Hindlimb muscle (tissue), 1 donor: ENCODE measurements at places on chromosomes 13 and 19.

DNA sequence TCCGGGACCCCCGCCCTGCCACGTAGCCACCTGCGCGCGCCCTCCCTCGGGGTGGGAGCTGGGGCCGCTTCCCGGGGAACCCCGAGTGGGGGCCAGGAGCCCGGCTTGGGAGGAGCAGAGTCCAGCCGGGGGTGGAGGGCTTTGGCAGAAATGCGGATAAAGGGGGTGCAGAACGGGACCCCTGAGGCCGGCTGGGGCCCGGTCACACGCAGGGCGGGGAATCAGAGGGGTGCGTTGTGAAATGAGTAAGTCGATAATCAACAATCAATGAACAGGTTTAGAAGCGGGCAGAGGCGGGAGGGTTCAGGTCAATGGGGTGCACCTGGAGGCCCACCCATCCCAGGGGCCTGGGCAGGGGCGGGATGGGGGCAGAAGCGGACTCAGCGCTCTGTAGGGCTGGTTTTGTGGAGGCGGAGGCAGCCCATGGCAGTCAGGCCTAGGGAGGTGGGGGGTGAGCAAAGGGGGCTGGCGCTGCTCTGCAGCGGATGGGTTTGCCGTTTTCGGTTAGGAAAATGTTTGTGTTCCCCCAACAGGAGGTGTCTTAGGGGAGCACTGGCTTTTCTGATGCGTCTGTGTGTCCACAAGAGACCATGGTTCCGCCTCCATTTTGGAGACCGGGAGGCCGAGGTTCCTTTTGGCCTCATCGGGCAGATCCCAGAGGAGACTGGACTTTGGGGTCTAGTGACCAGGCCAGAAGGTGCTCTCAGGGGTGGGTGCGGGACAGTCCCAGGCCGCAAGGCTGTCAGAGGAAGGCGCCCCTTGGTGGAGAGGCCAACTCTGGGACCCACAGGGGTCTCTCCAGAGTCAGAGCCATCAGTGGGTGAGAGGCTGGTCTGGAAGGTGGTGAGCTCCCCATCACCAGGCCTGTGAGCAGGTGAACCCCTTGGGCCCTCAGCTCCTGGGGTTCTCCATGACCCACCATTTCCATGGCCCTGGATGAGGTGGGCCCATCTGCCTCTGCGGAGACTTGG is 683 bp upstream of the DIRAS1 start:
- no peak for DNase-seq

DNA sequence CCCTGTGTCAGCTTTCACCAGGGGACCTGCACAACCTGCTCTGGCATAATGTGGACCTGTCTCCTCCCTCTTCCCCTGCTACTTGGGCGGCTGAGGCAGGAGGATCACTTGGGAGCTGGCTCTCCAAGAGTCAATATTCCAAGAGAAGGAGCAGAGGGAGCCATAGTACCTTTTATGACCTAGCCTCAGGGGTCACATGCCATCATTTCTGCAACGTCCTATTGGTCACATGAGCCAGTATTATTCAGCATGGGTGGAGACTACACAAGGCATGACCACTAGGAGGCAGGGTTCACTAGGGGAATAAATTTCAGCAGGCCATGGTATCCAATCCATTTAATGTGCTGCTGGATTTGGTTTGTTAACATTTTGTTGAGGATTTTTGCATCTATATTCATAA is 12.0 kb upstream of the SHFL start:
- no peak for DNase-seq

DNA sequence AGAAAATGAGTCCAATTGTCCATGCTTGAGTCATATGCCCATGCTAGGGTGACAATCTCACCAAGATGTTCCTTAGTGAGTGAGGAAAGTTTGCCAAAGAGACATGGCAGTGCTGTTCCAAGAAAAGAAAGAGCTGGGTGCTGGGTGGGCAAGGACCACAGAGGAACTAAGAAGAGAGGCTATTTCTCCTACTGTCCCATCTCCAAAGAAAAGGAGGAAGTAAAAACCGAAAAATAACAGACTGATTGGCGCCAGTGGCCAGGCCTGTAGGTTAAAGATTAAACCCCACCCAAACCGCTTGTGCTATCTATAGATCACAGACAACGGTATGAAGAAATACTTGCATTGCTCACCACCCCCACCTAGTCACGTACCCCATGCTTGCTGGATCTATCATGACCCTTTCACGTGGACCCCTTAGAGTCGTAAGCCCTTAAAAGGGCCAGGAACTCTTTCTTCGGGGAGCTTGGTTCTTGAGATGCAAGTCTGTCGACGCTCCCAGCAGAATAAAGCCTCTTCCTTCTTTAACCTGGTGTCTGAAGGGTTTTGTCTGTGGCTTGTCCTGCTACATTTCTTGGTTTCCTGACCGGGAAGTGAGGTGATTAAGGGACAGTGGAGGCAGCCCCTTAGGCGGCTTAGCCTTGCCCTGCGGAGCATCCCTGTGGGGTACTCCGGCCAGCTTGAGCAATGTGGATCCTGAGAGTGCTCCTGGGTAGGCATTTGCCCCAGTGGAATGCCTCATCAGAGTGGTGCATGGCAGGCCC is 606.5 kb downstream of the UQCRFS1 start:
- no peak for DNase-seq

DNA sequence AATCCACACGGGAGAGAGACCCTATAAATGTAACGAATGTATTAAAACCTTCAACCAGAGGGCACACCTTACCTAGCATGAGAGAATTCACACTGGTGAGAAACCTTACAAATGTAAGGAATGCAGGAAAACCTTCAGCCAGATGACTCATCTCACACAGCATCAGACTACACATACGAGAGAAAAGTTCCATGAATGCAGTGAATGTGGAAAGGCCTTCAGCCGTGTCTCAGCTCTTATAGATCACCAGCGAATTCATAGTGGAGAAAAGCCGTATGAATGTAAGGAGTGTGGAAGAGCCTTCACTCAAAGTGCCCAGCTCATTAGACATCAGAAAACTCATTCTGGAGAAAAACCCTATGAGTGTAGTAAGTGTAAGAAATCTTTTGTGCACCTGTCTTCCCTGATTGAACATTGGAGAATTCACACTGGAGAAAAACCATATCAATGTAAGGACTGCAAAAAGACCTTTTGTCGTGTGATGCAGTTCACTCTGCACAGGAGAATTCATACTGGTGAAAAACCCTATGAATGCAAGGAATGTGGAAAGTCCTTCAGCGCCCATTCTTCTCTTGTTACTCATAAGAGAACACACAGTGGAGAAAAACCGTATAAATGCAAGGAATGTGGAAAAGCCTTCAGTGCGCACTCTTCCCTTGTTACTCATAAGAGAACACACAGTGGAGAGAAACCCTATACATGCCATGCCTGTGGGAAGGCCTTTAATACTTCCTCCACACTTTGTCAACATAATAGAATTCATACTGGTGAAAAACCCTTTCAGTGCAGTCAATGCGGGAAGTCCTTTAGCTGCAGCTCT is 16.0 kb downstream of the ZNF582 start:
- no peak for DNase-seq

GRCh38 chr13:110317093-110317492 is 10.0 kb downstream of the COL4A2 start:
- DNase-seq = no peak
